ENCODE measurements at places on chromosomes 2 and 18.

DNA sequence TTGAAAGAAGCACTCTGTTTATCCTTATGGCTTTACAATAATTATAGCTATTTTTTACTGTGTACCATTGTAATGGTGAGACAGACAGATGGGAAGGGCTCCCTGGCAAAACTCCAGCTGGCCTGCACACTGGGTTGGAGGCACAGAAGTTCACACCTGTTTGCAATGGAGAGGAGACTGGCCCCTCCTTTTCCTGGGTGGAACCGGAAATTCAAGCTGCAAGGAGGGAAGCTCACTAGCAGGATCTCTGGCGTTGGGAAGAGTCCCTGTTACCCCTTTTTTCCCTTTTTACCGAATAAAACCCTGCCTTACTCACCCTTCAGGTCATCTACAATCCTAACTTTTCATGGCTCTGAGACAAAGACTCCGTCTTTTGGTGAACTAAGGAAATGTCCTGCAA is 100.3 kb upstream of the TFPI start:
- no peak for DNase-seq

- no peak for DNase-seq
These were observed 117.6 kb downstream of the TPGS2 start for GRCh38 chr18:36711014-36711725.

DNA sequence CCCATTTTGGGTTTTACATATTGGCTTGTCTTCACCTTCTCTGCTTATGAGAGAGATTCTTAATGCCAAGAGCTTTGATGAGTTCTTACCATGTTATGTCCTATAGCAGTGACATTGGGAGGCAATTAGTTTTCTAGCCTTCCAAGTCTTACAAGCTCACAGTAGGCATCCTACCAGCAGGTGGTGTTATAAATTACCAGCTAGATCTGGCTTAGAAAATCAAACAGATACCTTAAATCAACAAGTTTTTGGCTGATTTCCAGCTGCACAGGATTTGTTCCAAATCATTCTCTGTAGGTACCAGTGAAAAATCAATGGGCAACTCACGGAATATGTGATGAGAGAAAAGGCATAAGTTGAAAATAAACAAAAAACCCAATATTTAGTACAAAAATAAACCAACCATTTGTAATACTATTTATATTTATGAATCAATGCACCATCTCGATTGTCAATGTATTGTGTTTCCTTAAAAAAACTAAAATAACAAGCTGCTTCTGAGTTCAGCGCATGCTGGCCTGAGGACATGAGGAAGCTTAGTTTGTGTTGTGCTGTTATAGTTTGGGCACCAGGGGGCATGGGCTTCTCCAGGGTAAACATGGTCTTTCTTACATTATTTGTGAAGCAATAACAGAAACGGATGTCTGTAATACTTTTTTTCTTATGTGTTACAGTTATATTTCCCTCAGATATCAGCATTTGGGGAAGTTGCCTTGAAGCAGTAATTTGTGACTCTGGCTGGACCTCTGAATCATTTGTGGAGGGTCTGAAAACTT is 34.1 kb upstream of the NXPH2 start:
- DNase-seq = no peak

GRCh38 chr18:68564351-68564750 is 150.6 kb downstream of the TMX3 start:
- no peak for DNase-seq

DNA sequence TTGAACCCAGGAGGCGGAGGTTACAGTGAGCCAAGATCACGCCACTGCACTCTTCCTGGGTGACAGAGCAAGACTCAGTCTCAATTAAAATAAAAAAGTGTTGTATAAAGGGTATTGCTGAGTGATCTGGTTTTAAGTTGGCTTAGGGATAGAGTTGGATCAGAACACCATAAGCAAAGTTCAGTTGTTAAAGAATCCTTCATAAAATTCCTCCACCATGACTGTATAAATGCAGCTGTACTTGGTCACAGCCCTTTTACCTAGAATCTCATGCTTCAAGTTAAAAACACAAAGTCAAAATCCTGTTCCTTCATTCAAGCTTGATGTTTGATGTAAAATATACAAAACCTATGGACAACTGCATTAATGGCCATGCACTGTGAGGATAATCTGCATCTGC is 33.4 kb upstream of the PNO1 start:
- DNase-seq = no peak

DNA sequence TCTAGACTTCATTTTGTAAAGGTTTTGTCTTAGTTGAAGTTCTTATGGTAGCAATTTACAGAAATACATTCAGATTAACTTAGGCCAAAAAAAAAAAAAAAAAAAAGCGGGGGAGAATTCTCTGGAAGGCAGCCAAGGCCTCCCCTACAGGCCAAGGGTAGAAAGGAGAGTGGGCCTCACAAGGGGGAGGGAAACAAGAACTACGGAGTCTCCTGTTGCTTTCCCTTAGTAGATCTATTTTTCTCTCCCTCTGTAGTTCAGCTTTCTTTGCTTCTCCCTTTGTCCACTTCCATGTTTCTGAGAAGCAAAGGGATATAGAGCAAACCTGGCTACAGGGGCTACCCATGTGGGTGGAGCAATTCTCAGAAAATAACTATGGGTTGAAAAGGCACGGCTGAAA is 2.4 kb upstream of the STK11IP start:
- no peak for DNase-seq

GRCh38 chr2:219406861-219407230 is 11.3 kb upstream of the DES start:
- no peak for DNase-seq

- DNase-seq = no peak
These were observed 123.2 kb downstream of the CAPN13 start for GRCh38 chr2:30684026-30684425.

GRCh38 chr2:216504376-216504762 is 5.7 kb downstream of the RPL37A start:
- DNase-seq = no peak

All from stimulated activated CD4-positive, alpha-beta T cell treated with anti-CD3 and anti-CD28 coated beads, TNF-alpha, amount 100 ng/mL, for 48 hours (primary cell).